ENCODE measurements at places on chromosomes 3 and 15. TPM values are rescaled to one million over a fixed set of nuclear protein-coding genes. Genes with fewer than 3 reads are reported as not detected.

DNA sequence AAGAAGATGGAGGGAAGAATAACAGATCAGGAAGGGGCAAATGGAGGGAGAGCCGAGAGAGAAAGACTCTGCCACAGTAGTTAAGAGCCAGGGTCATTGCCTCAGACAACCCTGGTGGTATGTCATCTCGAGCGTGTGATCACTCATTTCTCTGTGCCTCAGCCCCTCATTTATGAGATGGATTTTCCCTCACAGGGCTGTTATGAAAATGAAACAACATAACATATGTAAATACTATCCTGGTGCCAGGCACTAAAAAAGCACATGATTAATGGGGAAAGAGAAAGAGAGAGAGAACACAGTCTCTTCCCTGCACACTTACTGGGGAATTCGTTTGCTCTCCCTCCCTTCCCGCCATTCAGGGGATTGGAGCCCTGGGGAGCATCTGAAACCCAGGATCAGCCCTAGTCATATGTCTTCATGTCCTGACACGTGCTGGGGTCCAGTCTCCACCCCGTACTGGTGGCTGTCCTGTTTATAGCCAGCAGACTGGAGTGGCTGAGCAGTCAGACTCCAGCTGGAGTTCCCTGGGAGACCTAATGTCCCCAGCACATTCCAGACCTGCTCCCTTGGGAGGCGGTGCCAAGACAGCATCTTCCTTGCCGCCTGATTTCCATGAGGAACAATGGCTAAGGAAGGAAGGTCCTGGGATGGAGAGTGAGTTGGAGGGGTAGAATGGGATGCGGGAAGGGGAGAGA lies 14.7 kb upstream of the AMOTL2 start:
- ATAC-seq, result no peak

DNA sequence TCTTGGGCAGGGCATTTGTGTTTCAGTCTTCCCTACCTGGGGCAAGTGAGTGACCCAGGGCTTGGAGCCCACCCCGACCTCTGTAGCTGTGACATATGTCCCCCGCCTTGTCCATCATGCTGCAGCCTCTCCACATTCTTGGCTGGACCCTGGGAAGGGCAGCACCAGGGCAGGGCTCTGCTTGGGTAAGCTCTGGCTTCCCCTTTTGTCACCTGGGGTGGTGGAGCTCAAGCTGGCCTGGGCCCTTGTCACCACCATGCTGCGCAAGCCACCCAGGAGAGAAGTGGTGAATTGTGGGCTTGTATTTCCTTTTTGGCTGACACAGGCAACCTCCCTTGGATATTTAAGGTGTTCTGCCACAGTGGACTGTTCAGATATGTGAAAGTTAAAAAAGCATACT lies 29.3 kb downstream of the SPSB4 start:
- no peak for ATAC-seq

DNA sequence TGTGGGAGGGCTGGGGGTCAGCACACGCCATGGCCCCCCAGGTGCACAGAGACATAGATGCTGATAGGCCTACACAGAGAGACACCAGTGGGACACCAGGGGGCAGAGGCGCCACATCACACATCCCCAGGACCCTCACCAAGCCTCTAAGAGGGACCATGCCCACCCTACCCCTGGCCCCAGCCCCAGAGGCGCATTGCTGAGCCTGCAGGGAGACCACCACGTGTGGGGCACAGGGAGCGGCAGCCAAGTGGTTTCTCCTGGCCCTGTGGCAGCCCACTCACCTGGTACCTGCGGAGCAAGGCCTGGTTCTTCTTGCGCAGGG lies 1.2 kb downstream of the CCDC9B start:
- ATAC-seq, result no peak

DNA sequence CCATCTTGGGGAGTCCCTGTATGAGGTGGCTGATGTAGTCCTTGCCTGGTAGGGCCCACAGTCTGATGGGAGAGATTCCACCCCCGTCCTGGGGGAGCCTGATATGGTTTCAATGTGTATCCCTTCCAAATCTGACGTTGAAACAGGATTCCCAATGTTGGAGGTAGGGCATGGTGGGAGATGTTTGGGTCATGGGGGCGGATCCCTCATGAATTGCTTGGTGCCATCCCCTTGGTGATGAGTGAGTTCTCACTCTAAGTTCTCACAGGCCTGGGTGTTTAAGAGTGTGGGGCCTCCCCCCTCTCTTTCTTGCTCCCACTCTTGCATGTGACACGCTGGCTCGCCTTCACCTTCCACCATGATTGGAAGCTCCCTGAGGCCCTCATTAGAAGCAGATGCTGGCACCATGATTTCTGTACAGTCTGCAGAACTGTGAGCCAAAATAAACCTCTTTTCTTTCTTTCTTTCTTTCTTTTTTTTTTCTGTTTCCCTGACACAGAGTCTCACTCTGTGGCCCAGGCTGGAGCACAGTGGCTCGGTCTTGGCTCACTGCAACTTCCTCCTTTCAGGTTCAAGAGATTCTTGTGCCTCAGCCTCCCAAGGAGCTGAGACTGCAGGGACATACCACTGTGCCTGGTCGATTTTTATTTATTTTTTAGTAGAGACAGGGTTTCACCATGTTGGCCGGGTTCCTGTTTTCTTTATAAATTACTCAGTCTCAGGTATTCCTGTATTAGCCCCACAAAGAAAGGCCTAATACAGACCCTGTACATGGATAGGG lies 28.6 kb downstream of the ITGA11 start:
- no peak for ATAC-seq

- ATAC-seq, result no peak
Measured at GRCh38 chr3:113374078-113374477, 67.2 kb downstream of the CFAP44 start.

- peak; percentile 23 for ATAC-seq
Measured at GRCh38 chr15:45573961-45574629, 13.1 kb upstream of the BLOC1S6 start.

DNA sequence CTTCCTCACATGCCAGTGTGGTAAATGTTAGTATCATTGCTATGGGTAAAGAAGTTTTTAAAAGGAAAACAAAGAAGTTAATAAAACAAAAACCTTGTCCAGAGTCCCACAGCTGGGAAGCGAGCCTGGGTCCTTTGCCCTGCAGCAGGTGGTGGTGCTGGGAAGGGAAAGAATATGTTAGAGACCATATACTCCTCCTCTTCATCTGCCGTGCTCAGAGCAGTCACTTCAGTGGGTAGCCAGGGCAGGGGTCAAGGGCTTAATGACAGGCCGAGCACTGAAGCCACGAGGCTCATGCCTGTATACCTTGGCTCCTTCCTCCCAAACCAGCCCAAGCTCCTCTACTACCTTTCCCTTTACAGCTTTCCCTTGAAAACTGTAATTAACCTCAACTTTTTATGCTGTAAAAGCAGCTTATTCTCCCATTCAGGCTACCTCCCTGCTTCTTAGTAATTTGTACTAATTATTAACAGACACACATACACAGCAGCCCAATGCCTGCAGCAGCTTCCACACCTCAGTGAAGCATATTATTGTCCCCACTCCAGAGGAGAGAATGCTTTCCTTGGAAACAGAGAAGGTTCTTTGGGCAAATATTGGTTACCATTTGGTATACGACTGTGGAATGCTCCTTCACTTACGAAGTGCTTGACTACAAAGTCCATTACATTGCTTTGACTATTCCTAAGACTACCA lies 362.1 kb downstream of the EPHB1 start:
- ATAC-seq, result no peak

GRCh38 chr3:162366166-162366766 lies 869.7 kb downstream of the OTOL1 start:
- ATAC-seq, result no peak

DNA sequence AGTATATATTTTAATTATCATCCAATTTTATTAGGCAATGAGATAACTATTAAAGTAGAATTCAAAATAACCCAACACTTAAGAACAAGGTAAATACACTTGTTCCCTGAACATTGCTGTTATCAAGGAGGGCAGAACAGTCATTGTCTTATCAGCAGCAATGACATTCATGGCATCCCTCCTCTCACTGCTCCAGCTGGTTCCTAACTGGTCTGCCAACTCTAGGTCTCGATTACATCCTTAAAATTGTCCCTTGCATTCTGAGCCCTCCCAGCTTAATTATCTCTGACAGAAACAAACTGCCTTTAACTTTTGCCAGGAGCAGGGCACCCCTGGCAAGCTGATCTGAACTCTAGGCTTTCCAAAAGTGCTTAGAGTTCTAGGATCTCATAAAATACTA lies 14.0 kb upstream of the DYNC1LI1 start:
- ATAC-seq, result no peak

GRCh38 chr15:71082803-71083202 lies 32.5 kb upstream of the THSD4 start:
- no peak for ATAC-seq

Gene SRGAP3
- 5.2 TPM for total RNA-seq

Gene C3orf70
- 0.64 TPM for total RNA-seq

Gene NDN
- total RNA-seq, result 17.3 TPM
